ENCODE measurements at places on chromosomes 2 and 18. TPM values are rescaled to one million over a fixed set of nuclear protein-coding genes. Genes with fewer than 3 reads are reported as not detected.

DNA sequence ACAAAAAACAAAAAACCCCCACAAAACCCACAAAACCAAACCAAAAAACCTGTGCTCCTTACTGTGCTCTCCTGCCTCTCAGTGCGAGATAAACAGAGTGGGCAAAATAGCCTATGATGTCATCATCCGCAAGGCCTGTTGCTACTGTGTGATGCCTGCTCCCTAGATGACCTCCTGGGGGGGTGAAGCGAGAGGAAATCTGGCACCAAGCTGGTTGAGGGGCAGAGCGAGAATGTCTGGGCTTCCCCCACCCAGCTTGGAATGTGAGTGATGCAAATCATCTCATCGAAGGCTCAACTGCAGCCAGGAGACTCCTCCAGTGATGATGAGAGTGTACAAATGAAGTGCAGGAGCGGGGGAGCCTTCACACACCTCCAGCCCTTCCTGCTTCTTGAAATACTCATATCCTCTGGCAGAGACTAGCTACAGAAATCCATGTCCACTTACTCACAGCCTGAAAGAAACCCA is 57.7 kb upstream of the MAP4K3 start:
- no peak for DNase-seq

DNA sequence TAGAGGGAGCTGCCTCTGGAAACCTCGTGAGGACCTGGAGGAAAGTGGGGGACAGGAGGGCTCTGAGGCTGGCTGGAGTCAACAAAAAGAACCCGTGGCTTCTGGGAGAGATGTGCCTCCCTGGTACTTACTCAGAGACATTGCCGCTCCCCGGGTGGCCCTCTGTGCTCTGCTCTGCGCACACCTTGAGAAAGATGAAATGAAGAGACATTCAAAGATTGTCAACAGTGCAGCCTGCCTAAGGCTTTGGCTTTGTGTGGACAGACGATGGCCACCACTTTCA is 14.5 kb downstream of the CYS1 start:
- no peak for DNase-seq

DNA sequence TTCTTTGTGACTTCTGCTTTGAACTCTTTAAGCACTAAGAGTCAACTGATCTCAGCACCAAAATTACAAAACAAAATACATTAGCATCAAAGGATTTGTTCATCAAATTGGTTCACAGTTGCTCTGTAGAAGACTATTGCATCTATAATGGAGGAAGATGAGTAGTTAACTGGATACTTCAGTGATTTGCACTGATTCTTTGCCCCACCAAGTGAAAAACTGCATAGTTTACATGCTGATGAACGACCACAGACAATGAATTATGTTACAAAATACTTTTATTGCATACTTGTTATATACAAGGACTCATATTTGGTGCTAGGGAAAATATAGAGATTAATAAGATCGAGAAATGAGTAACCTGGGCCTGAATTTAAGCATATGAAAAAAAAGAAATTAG is 107.2 kb downstream of the SCG2 start:
- no peak for DNase-seq

DNA sequence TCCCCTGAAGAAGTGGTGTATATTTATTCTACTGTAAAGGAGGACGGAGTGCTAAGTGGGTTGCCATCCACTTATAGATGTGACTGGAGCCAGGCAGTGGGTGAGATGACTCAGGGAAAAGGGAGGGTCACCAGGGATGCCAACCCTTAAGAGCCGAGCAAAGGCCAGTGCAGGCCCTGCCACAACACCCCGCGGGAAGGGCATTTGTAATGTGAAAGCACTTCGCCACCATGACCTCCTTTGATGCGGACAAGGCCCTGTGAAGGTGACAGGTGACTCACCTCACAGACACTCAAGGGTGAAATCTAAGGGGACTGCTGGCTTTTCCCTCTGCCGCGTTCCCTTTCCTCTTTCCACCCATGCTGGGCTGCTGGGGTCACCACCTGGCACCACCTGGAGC is 50.2 kb upstream of the MRPL33 start:
- no peak for DNase-seq

- no peak for DNase-seq
These were observed 583.1 kb upstream of the HS6ST1 start for GRCh38 chr2:128901572-128902391.

DNA sequence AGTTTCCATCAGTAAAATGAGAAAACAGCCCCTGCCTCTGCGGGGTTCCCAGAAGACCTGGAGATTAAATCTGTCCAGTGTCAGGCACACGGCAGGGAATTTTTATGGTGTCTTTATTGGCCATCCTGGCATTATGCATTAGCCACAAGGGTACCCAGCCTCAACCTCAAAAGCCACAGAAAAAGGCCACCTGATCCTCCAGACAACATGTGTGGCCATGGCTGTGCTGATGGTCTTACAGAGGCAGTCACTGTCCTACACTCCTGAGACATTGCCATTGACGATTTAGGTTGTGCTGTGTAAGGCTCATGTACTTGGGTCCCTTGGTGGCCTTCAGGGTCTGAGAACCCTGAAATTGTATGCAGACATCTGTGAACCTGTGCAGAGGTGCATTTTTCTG is 115.6 kb downstream of the SMAD7 start:
- DNase-seq, result no peak

GRCh38 chr2:20304411-20304810 is 46.2 kb downstream of the PUM2 start:
- no peak for DNase-seq

The REG1B gene
- polyA plus RNA-seq, result not detected

The RAB6D gene
- 1.1 TPM for polyA plus RNA-seq

The STK36 gene
- polyA plus RNA-seq, result 28.0 TPM

The SMAD7 gene
- polyA plus RNA-seq, result 9.2 TPM

The SGPP2 gene
- 1.4 TPM for polyA plus RNA-seq

All from hindlimb muscle (tissue), 1 donor.